T follicular helper cell (primary cell): ENCODE measurements at places on chromosomes 2 and 18.

DNA sequence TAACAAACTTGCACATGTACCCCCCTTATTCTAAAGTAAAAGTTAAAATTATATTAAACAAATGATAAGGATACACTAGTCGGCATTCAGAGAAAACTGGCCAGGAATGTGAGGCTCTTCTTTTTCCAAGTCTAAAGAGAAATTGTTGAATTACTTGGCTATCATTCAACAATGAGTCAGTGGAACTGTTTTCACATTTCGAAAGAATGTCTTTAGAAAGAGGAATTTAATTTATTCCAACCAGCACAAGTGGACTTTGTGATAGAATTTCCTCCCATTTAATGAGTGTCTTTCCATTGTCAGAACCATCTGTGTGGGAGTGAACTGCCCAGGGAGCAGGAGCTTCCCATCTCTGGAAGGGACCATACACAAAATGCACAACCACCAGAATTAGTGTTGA is 792.2 kb downstream of the EPHA4 start:
- DNase-seq, result no peak

DNA sequence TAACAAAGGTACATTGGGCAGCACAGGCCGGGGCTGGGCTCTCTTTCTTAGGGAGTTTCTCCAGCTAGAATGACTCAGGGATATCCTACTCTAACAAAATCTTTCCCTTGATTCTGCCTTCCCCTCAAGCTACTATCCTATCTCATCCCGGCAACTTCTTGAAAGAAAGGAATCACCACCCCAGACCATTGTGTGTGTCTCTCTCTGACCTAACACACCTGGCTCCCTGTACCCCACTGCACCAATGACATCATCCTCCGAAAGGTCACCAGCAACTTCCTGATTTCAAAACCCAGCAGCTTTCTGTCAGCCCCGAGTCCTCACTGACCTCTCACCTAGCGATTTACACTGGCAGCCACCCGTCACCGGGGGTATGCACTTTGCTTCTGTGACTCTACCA is 72.1 kb upstream of the MAP4K4 start:
- no peak for DNase-seq

DNA sequence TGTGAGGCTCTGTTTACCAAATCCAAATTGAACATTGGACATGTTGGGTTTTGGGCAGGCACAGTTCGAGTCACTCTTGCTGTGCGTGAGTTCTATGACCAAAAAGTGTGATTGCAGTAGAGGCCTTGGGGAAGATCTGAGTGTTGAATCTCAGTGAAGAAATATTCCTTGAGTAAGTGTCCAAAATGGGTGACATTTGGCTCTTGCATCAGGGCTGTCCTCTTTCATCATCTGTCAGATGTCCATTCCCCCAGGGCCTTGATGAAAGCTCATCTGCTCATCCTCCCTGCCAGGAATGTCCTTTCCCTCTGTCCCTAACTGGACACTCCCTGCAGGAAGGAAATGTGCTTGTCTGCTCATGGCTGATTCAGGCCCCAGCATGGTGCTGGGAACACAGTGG is 6.4 kb upstream of the SFTPB start:
- no peak for DNase-seq

- no peak for DNase-seq
Measured at GRCh38 chr2:156779416-156780120, 343.4 kb downstream of the GPD2 start.

DNA sequence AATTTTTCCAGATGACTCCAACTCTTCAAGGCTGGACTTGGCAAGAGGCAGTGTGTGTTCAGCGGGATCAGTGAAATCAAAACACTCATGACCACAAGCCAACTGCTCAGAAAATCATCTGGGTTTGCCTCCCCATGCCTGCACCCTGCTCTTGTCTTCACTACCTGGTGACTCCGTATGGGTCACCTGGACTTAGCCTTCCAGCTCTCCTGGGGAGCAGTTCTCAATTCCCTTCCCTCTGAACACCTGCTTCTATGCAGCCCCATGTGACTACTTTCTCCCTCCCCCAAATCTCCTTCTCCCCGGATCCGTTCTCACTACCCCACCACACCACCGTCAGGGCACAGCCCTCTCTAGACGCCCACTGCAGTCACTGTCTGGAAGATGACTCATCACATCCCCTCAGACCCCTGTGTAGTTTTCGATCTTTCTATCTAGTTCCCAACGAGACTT is 130.2 kb upstream of the ID2 start:
- DNase-seq, result no peak

- no peak for DNase-seq
Measured at GRCh38 chr2:10245021-10245420, 57.7 kb upstream of the HPCAL1 start.

DNA sequence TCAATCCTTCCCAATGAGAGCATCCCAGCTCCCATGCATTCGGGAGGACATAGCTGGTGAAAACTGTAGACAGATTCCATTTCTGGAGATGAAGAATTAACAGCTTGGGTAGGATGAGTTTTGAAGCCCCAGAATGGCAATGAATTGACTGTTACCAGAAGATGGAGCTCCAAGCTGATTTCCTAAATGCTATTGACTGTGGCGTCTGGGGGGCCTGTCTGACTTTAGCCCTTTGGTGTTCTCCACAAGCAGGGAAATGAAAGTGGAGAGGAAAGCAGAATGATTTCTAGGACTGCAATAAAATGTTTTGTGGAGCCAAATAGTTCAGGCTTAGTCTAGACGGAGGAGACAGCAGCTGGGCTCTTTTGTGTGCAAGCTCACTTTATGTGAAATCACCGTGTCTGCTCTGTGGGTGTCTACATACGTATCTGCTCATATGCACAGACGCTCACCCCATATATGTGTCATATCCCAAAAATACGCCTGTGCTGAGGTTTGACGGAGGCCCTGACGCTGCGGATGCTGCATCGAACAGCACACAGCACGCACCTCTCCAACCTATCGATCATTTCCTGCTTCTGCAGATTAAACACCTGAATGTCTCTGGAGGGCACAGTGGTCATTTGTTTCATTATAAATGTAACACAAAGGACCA is 166.4 kb upstream of the PXDN start:
- DNase-seq, result no peak

DNA sequence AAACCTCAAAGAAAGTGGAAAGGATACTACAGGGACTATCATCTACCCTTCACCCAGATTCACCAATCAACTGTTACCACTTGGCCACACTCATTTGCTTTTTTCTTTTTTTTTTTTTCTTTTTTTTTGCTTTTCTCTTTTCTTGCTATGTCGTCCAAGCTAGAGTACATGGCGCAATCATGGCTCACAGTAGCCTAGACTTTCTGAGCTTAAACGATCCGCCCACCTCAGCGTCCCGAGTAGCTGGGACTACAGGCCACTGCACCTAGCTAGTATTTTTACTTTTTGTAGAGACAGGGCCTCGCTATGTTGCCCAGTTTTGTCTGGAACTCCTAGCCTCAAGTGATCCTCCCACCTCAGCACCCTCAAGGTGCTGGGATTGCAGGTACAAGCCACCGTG is 24.0 kb downstream of the BIN1 start:
- no peak for DNase-seq

DNA sequence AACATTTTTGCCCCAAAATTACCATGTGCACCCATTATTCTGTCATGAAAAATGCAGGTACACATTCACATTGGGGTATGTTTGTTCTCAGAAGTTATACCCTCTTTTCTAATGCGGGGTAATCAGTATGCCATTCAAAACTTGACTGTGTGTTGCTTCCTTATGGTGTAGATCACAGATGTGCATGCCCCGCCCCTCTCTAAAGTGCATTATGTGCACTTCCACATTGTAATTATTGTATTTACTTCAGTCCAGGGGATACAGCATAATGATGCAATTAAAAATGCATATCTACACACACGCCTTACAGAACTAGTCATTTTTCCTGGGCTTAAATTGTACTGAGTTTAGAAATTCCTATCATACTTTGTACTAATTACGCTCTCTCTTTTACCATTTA is 48.8 kb downstream of the SLC9A2 start:
- no peak for DNase-seq

DNA sequence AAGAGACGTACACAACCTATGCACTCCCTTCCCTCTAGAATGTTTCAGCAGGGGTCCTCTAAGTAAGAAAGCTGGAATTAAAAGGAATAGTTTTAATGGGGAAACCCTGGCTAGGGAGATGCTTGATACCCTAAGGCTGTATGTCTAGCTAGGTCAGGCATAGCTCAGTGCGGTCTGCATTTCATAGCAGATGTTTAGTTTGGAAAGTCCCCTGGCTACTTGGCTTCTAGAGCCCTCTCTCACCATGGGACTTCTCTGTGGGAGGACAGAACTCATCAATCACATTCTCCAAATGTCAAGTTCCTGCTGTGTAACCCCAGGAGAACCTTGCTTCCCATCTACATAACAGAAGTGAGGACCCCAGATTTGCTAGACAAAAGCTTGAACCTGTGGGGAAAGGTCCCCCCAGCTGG is 24.1 kb upstream of the ANXA4 start:
- no peak for DNase-seq

GRCh38 chr2:167144179-167144898 is 256.1 kb downstream of the XIRP2 start:
- DNase-seq, result no peak

DNA sequence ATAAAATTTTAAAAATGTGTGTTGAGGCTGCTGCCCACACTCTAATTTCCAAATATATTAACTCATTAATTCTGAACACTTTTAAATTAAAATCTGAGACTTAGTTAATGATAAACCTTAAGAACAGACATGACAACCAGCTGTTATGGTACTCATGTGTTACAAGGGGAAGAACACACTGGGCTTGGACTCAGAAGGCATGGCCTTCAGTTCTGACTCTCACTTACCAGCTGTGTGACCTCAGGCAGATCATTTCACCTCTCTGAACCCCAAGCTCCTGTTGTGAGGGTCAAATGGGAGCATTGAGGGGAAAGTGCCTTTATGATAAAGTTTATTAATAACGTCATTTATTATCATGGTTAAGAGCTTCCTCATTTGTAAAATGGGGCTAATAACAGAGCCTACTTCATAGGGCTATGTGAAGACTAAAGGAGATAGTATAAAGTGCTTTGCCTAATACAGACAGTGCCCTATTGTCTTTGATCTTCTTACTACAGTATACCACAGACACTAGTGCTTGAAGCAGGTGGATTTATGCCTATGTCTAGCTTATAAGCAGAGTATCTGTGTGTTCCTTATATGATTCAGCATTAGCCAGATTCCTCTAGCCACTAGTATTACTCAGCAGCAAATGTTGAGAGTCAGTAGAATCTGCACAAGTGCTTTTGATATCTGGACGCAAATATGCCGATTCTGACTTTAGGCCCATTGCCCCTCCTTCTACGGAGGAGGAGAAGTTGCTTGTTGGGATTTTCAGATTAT is 99.6 kb downstream of the SGPP2 start:
- no peak for DNase-seq

DNA sequence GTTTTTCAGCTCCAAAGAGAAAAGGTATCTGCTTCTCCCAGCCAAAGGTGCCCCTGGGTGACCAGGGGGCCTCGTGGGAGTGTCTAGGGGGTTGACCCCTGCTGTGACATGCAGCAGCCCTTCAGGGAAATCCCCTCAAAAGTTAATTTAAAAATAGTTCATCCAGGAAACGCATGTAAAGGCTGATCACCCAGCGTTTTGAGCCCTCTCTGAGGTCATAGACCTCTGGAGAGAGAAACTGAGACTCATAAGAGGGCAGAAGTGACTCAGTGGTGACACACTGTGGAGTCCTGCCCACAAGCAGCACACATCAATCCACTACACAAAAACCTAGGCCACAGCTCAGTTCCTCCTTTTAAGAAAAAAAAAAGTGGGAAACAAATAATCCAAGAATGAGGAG is 11.9 kb downstream of the GAL3ST2 start:
- no peak for DNase-seq

DNA sequence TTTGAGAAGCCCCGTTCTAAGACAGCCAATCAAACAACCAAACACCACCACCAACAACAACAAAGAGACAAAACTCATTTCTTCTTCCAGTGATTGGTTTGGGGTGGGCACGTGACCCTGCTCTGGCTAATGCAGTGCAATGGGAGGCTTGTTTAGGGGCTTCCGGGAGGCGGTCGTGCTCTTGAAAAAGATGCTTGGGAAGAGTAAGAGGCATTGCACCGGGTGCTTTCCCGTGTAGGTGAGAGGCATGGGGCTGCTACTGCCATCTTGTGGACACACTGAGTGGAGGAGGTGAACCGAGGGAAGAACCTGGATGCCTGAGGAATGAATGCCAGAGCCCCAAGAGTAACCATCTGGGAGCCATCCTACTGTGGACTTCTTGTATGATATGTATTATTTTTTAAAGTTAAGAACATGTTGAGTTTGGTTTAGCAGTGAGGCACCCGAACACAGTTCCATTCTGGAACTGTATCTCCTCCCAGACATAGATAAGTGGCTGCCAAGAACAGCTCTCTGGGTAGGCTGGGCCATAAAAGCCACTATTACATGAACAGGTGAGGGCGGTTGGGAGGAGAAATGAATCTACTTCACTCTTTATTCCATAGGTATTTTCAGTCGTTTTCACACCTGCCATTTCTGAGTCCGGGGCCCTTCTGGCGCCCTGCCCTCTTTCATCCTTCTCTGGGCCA is 19.1 kb upstream of the ARHGAP25 start:
- no peak for DNase-seq

- DNase-seq, result no peak
Measured at GRCh38 chr2:71864085-71864484, 283.6 kb downstream of the CYP26B1 start.

- peak; percentile 6 for DNase-seq
Measured at GRCh38 chr2:10668402-10669012, 21.3 kb downstream of the NOL10 start.

DNA sequence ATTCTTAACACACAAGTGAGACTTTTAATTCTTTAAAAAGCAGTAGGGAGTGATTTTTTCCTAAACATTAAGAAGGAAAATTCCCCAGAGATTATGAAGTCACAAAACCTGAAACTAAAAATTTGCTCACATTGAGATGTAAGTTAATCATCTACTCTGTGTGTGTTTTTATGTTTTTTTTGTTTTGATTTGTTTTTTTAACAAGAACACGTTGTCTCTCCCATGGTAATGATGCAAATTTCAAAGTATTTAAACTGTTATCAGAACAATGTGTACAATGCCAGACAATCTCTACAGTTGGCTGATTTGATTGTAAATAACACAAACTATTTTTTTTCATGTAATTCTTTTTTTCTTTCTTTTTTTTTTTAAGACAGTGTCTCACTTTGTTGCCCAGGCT is 71.5 kb downstream of the COLEC12 start:
- DNase-seq, result no peak

DNA sequence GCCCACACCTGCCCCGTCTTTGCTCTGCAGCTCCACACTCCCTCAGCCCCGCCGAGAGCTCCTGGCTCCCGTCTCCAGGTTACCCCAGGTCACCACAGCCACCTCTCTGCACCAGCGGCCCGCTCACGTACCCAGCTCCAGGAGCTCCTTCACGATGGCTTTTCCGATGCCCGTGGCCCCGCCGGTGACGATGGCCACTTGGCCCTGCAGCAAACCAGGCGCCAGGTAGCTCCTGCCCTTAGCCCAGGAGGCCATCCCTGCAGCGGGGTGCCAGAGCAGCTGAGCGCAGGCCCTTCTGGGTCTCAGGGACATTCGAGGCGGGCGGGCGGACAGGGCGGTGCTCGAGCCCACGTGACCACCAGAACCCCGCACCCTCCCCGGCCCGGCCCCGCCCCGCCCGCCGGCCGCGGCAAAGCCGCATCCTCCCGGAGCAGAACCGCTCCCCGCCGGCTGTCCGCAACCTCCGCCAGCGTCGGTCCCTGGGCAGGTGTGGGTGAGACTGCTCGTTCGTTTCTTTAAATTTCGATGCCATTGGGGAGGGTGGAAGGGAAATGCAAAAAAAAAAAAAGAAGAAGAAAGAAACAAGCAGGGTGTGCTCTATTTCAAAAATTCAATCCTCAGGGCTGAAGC is at the start of the genes PECR and TMEM169:
Gene PECR (minus strand): TSS at position 323 of the 630 bp plus-strand sequence. CDS start 68 bp downstream, at position 255.
Gene TMEM169 (plus strand): TSS at position 433 of the 630 bp plus-strand sequence. CDS start 14,045 bp downstream, outside the sequence.
- DNase-seq, result peak; percentile 60
